ENCODE measurements at places on chromosomes 3 and 15. TPM values are rescaled to one million over a fixed set of nuclear protein-coding genes. Genes with fewer than 3 reads are reported as not detected.

DNA sequence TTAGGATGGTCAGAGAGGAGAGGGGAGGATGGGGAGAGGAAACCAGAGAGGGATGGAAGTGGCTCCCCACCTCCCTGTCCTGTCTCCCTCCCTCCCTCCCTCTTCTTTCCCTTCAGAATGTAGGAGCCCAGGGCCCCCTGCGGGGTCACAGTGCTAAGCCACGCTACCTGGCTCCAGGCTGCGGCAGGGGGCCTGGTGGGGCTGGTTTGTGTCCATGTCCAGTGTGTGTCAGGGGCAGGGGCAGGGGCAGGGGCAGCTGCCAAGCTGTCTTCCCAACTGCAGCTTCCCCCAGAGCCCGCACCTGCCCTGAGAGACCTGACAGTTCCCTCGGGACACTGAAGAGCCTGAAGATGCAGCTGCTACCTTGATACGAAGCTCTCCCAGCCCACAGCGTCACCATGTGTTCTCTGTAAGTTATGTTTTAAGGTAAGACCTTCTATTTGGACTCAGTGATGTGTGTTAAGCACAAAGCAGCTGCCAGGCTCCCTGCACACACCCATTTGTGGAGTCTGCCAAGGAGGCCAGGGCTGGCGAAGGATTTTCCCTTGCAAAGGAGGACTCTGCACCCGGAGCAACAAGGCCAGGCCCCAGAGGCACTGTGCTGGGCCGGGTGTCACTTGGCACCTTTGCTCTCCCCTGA, 121.8 kb upstream of the SMAD3 start:
- no peak for DNase-seq

DNA sequence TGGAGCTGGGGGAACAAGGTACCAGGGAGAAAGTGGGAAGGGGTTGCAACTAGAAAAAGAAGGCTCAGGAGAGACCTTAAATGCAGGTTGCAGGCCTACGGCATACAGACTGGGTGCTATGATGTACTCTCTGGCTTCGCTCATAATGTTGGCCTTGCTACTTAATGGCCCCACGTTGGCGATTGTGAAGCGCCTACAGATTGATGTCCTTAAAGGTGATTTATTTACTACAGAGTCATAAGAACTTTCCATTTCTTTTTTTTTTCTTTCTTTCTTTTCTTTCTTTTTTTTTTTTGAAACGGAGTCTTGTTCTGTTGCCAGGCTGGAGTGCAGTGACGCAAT, 25.4 kb downstream of the ZBTB38 start:
- DNase-seq, result no peak

- no peak for DNase-seq
Observed at GRCh38 chr3:180290300-180290699, 253.6 kb upstream of the PEX5L start.

GRCh38 chr3:52705438-52705687, 228 bp downstream of the GLT8D1 start:
- DNase-seq, result no peak

DNA sequence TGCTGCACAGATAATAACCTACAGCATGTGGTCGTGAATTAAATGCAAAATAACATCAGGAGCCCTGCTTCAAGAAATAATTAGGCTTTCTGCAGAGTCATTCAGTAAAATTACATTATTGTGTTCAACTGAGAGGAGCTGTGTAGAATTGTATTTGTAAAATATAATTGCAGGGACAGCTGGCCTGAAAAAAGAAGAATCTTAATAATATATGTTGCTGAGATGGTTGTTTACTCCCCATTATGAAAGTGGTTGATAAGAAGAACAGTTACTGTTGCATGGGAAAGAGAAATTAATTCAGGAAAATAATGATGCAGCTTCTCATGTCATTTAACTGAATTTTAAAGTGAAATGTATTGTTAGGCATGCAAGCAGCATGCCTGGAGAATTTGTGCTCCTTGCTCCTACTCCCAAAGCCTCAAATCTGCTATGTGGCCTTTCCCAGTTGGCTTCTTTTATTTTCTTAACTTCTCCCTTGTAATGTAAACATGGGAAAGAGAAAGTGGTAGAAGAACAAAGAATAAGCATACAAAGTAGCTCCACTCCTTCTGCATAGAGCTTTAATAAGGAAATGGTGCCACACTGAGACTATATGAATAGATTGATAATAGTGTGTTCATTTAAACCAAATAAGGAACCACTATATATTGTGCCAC, 100.1 kb downstream of the VGLL3 start:
- DNase-seq, result no peak

- peak; percentile 23 for DNase-seq
Observed at GRCh38 chr3:197305854-197306253, 7.4 kb upstream of the DLG1 start.

- DNase-seq, result no peak
Observed at GRCh38 chr3:3628676-3629328, 170.4 kb upstream of the LRRN1 start.

DNA sequence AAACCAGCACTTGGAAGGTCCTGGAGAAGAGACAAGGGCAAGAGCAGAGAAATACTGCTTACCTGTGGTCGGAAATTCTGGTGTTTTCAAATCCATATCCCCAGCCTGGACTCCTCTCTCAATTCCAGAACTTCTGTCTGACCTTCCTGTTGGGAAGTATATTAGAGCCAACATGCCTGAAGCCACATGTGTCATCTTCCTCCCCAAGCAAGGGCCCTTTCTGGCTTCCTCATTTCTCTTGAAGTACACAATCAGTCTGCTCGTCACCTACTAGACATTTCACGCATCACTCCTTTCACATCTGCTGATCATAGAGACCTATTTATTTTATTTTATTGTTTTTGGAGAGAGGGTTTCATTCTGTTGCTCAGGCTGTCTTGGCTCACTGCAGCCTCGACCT, 8.4 kb downstream of the PARP14 start:
- DNase-seq, result no peak

- no peak for DNase-seq
Observed at GRCh38 chr3:192246847-192247559, 480.3 kb downstream of the FGF12 start.

DNA sequence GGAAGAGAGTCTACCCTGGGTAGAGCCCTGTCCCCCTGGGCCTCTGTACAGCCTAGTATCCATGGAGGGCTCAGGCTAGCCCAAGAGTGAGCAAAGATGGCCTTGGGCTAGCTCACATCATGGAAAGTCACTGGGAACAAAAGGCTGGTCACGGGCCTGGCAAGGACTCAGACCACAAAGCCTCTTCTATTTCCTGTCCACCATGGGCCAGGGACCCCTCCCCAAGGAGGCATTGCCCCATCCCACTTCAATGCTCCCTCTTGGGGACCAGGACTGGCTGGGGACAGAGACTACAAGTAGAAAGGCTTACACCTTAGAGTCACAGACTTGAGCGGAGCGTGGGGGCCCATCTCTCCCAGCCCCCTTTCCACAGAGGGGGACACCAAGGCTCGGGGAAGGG, 16.9 kb downstream of the DUSP7 start:
- no peak for DNase-seq

- no peak for DNase-seq
Observed at GRCh38 chr15:42611532-42611931, 36.1 kb downstream of the STARD9 start.

The GPR176 gene
- total RNA-seq, result 0.41 TPM

The LRIG1 gene
- total RNA-seq, result 39.1 TPM

Measured in activated naive CD4-positive, alpha-beta T cell treated with anti-CD3 and anti-CD28 coated beads, Interleukin-2, amount 50 U/mL, for 72 hours (primary cell).